ENCODE measurements at places on chromosomes 1 and 21.

DNA sequence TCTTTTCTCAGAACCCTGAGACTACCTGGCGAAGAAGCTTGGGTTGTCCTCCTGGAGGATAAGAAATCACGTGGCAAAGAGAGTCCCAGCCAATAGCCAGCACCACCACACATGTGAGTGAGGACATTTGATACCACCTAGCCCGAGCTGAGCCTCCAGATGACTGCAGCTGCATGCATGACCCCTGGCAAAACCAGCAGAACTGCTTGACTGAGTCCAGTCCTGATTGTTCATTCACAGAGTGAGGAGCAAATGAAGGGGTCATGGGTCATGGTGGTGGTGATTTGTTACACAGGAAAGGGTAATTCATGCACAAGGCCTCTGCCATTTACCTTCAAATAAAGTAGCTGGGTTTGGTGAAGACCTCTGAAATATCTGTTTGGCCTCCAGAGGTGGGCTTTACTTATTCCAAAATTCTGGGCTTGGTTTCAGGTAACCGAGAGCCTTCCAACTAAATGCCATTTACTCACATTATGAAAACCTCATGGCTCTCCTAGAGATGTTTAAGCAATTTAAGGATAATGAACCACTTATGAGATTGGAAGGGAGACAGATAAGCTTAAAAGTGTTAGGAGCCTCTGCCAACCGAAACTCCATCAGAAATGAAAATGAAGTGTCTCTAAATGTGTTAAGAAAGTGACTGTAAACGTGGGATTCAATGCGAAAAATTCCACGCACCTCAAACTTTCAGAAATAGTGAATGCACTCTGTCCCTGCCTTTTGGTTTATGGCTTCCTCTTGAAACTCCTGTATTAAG lies 163.3 kb downstream of the SLC35F3 start:
- no peak for DNase-seq

DNA sequence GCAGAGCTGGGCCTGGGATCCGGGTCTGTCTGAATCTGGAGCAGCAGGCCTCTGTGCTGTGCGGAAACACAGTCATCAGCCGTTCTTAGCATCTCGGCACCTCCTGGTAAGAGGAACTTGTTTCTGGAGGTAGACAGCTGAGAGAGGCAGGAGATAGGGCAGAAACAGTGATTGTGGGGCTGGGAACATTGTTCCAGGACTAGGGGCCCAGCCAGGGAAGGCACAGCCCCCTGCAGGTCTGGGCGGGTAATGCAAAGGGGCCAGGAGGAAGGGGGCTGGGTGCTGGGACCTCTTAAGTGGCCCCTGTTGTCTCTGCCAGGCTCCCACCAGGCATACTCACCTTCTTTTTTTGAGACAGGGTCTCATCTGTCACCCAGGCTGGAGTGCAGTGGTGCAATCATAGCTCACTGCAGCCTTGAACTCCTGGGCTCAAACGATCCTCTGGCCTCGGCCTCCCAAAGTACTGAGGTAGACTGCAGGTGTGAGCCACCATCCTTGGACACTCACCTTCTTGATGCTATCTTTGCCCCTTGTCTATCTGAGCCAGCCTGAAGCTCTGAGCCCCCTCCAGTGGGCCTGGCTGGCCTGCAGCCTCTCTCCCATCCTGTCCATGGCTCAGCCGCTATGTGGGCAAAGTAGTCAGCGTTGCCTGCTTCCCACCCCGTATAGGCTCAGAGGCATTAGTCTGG lies 134.3 kb upstream of the ZBTB40 start:
- DNase-seq, result no peak

GRCh38 chr1:170978371-170978910 lies 43.1 kb downstream of the MROH9 start:
- no peak for DNase-seq

DNA sequence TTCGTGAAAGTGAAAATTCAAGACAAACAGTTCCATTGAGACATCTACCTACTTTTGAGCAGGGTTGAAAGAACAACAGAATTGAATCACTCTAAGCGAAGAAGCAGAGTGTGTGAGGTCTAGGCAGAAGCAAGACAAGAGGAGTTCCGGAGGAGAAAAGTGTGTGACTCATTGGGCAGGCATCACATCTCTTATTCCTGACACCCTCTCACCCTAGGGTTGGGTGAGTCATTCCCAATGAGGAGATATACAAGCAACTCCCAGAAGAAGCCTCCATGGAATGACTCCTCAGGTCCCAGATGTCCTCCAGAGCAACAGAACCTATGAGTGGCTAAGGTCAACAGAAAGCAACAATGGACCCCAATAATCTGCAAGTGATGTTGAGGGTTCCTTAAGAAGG lies 138.1 kb downstream of the TPR start:
- DNase-seq, result no peak

- no peak for DNase-seq
Measured at GRCh38 chr1:107479865-107480350, 339.1 kb downstream of the NTNG1 start.

- no peak for DNase-seq
Measured at GRCh38 chr21:9774347-9774746, 747.0 kb upstream of the TPTE start.

GRCh38 chr21:44658913-44659595 lies 1.3 kb downstream of the KRTAP12-3 start:
- DNase-seq, result peak; percentile 46

- no peak for DNase-seq
Measured at GRCh38 chr1:94778808-94779207, 41.3 kb upstream of the SLC44A3 start.

- DNase-seq, result no peak
Measured at GRCh38 chr1:97943354-97943753, 22.5 kb upstream of the DPYD start.

DNA sequence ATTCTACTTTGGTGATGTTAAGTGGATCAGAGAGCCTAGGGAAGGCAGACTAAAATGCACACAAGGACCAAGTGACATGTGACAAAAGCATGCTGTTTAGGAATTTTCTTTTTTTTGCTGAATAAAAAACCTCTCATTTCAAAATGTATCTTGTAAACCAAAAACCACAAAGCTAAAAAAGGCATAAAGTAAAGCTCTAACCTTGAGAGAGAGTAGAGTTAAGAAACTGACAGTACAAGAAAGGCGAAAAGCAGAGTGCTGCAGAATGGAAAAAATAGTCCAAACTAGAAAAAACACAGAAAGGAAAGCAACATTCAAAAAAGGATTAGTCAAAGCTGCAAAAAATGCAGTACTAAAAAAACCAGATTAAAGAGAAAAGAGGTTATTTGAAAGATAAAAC lies 76.5 kb downstream of the EPS15 start:
- no peak for DNase-seq

DNA sequence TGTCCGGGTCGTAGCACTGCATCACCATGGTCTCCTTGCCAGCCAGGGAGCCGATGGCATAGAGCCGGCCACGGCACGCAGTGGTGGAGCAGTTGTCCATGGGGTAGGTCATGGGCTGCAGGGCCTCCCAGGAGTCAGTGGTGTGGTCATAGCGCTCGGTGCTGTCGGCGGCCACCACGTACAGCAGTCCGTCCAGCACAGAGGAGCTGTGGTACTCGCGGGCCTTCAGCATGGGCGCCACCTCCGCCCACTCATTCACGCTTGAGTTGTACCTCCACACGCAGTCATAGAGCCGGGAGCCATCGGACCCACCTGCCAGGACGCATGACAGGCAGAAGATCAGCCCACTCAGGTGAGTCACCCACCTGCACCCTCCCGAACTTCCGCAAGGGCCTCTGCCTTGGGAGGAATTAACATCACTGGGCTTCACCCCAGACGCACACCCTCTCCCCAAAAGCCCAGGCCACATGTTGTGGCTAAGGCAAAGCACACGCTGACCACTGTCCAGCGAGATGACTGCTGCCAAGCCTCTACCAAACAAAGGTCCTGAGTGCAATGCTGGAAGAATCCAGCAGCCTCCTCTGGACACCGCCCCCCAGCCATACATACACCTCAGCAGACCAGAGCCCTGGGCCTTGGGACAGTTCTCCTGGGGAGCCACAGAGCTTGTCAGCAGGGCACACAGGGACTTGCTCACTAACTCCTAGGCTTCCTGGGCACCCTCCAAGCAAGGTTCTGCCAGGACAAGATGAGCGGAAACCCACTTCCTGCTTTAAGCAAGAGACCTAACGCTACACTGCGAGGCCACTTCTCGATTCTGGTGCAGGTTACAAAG lies 3.3 kb downstream of the KLHL21 start:
- peak; percentile 59 for DNase-seq

DNA sequence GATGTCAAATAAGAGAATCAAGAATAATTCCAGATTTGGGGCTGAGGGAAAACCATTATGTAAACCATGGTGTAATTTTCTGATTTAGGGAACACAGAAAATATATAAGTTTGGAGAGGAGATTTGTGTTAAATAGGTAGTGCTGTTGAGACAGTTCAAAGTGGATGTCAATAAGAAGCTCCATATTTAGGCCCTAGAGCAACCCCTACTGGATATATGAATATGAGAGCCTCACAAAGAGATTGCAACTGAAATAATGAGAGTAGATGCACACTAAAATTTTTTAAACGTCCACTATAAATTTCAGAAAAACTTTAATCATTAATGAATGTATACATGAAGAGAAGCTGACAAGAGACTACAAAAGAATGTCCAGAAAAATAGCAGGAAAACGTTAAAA lies 1447.8 kb upstream of the PRMT6 start:
- no peak for DNase-seq

GRCh38 chr1:22053017-22053860 lies 730 bp downstream of the CDC42 start:
- peak; percentile 74 for DNase-seq

- no peak for DNase-seq
Measured at GRCh38 chr1:100811808-100812207, 82.8 kb downstream of the EXTL2 start.

- no peak for DNase-seq
Measured at GRCh38 chr1:202642619-202643291, 67.5 kb downstream of the SYT2 start.

DNA sequence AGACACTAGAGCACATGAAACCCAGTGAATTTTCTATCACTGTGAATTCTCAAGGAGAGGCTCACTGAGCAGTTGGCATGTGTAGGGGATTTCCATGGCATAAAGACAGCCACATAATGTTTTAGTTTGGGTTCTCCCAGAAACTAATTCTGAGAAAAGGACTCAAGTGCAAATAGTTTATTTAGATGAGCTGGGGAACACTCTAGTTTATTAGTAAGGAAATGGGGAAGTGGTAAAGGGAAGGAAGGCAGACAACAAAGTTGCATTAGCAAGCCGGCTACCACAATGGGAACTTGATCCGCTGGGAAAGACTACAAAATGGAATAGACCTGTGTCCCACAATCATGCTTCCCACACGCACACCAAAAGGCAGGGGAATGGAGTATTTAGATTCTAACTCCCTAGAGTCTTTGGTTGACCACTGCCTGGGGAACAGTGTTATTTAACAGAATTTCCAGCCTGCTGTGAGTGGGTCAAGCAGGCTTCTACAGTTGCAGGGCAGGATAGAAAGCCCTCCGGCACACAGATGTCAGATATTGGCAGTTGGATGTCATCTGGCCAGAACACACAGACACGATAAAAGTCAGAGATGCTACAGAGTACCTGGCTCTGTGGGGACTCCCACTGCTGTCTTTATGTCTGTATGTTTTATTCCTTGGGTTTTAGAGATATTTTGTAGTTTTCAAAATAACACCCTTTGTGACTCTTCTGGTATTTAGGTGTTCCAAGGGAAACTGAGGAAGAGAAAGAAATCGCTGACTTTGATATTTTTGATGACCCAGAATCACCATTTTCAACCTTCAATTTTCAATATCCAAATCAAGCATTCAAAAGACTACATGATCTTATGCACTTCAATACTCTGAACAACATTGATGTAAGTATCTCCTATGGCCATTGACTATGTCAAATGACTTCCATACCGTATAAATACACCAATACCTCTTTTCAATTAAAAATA lies 150.1 kb downstream of the PLA2G4A start:
- no peak for DNase-seq

- DNase-seq, result peak; percentile 68
Measured at GRCh38 chr1:116724765-116725375, 29.4 kb upstream of the CD2 start.

- DNase-seq, result no peak
Measured at GRCh38 chr1:108502138-108502537, 52.0 kb downstream of the NBPF6 start.

DNA sequence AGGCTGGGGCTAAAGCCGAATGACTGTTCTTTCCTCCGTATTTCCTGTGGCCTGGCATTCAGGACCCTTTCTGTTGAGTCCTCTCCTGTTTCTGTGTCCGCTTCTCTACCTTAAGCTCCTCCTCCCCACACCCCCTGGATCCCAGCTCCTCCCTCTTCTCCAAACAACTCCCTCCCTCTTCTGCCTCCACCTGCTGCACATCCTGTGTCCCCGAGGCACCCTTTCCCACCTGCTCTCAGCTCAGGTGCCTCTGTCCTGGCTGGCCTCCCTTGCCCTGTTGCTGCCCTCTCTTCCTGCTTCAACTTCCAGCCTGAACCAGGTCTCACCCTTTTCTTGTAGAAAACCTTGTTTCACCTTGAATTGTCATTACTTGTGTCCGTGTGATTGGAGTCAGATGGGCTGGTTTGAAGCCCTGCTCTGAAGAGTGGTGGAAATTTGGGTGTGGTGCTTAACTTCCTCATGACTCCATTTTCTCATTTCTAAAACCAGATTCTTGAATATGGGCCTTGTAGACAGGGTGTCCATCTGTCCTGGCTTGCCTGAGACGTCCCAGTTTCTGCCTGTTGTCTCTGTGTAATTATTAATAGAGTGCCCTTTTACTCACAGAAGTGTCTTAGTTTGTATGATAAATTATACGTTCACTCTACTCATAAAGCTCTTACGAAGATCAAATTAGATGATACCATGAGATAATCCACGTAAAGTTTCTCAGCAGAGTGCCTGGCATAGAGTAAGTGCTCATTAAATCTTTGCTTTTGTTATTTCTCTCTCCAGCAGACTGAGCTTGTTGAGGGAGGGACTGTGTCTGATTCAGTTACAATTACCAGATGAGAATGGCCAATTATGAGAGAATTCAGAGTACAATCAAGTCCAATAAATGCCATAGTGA lies 58.9 kb upstream of the TRABD2B start:
- DNase-seq, result no peak

GRCh38 chr1:67952071-67952470 lies 98.4 kb downstream of the DIRAS3 start:
- no peak for DNase-seq

DNA sequence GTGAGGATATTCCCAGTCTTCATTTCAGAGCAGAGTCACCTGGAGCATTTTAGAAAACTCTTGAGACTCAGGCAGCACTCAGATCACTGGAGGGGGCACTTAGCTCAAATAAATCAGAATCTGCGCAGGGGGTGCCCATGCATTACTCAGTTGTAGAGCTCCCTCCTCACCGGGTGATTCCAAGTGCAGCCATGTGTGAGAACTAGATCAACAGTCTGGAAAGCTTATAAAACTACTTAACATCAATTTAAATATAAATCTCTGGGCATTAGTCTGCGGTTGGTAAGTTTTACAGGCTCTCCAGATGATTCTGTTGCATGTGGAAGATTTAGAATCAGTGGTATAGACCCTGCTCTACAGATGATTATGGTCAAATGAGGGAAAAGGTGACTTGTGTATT lies 128.6 kb downstream of the ST6GALNAC3 start:
- no peak for DNase-seq

- DNase-seq, result no peak
Measured at GRCh38 chr1:39755965-39756659, 15.0 kb downstream of the OXCT2 start.

Measured in central memory CD4-positive, alpha-beta T cell (primary cell).